ENCODE measurements at places on chromosomes 16 and 17.

- DNase-seq, result no peak
Measured at GRCh38 chr17:47733674-47734410, 806 bp downstream of the TBX21 start.

GRCh38 chr16:77511053-77511452 is 76.2 kb upstream of the ADAMTS18 start:
- no peak for DNase-seq

DNA sequence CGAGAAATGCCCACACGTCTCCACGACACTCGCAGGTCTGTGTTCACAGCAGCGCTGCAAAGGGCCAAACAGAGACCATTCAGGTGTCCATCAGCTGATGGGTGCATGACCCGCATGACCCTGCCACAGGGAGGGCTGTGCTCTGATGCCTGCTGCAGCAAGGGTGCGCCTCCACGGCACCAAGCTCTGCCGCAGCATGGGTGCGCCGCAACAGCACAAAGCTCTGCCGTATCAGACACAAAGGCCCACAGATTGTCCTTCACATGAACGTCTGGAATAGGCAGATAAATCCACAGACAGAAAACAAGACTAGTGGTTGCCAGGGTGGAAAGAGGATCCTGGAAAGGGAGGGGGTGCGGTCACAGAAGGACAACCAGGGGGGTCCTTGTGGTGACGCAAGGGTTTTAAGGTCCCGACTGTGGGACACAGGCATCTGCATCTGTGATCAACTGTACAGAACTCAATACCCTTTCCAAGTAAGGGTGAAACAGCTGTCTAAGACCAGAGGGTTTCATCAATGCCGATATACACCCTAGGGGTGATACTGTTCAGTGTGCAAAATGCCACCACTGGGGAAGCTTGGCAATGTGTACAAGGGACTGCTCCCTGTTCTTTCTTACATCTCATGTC is 121.0 kb downstream of the ANKRD11 start:
- no peak for DNase-seq

DNA sequence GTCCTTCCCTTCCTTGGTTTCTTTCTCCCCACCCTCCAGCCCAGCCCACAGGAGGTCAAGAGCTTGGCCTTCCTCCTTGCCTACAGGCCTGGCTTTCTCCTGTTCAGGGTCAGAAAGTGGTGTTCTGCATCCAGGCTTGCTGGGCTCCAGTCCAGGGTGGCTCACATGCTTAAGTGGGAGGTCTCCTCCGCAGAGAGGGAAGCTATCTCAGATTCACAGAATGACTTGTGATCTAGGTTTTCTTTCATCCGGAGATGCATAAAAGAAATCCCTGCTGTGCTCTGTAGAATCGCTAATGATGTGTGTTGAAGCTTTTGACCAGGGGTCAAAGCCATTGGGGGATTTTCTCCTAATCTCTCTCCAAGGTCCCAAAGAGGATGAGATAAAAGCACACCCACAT is 382.3 kb upstream of the EEF2KMT start:
- no peak for DNase-seq

DNA sequence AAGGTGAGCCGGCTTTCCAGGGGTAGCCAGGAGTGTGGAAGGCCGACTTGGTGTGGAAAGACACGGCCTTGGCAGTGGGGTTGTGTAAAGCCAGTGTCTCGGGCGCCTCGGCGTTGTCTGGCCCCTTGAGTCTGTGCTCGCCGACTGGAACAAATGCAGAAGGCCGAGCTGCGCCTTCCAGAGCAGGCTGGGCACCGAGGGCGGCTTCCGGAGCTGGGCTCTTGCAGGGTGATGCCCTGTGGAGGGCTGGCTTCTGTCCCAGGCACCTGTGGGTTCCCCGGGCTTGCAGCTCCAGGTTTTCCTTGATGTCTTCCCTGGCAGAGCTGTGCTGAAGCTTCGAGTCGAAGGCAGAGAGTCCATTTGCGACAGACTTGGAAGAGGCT is 8.0 kb downstream of the ZNF750 start:
- no peak for DNase-seq

GRCh38 chr17:40697297-40697696 is 6.3 kb downstream of the KRT24 start:
- DNase-seq, result no peak

DNA sequence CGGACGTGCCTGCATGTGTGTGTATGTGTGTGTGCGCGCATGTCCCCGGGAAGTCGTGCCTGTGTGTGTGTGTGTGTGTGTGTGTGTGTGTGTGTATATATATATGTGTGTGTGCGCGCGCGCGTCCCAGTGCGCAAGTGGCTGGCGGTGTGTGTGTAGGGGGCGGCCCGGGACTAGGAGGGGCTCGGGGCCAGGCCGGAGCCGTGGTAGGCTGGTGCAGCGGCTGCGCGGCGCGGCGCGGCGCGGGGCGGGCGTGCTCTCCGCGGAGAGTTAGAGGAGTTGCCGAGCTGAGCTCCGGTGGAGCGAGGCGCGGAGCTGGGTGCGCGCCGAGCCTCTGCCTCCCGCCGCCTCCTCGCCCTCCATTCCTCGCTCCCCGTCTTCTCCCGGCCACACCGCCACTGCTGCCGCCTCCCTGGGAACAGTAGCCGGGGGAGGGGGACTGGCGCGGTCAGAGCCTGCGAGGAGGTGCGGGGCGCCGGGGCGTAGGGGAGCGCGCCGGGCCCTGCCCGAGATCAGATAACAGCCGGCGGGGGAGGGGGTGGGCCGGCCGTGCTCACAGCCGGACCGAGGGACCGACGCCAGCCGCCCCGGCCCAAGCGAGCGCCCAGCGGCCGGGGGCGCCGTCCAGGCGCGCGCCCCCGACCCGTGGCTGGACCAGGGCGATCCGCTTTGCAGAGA is at the start of gene KCNJ12:
Gene KCNJ12, plus strand, starts transcription at position 277 of the 678 bp plus-strand sequence. CDS start 38,986 bp downstream, outside the sequence.
- DNase-seq, result no peak

DNA sequence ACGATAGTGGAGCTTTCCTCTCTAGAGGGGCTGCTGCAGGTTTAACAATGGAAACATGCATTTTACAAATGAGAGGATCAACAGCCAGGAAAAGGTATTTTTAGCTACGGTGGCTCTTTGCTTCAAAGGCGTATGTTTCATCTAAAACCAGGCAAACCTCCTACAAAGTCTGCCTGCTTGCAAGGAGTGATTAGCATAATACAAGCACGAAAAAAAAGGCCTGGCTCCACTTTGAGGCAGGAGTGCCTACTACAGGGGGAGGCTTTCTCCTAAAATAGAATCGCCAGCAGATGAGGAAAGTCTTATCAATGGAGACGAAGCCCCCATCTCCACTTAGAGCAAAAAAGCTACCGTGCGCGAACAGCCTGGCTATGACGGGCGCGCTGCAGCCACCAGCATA is 27.1 kb upstream of the MTSS2 start:
- no peak for DNase-seq

DNA sequence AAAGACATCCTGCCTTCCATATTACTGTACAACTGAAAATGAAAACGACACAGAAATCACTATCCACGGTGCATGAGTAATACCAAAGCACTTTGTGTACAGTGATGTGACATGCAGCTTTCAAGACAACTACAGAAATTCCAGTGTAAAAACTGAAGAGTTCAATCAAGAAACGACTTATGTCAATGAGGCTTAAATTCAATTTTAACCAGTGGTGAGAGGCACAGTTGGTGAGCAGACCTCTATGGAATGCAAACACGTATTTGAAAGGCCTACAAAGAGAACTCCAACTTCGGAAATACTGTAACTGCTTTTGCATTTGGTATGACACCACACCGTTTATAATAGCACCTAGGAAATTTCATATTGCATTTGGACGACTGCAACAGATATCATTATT is 87.6 kb downstream of the USP31 start:
- DNase-seq, result no peak

GRCh38 chr17:47605011-47605410 is 44.7 kb upstream of the KPNB1 start:
- DNase-seq, result no peak

GRCh38 chr17:36088670-36089338 is 1.1 kb downstream of the CCL3 start:
- no peak for DNase-seq

GRCh38 chr16:89319631-89319885 is 102.1 kb downstream of the ZNF778 start:
- DNase-seq, result no peak

- DNase-seq, result no peak
Measured at GRCh38 chr17:20172376-20172775, 163.2 kb downstream of the SPECC1 start.

DNA sequence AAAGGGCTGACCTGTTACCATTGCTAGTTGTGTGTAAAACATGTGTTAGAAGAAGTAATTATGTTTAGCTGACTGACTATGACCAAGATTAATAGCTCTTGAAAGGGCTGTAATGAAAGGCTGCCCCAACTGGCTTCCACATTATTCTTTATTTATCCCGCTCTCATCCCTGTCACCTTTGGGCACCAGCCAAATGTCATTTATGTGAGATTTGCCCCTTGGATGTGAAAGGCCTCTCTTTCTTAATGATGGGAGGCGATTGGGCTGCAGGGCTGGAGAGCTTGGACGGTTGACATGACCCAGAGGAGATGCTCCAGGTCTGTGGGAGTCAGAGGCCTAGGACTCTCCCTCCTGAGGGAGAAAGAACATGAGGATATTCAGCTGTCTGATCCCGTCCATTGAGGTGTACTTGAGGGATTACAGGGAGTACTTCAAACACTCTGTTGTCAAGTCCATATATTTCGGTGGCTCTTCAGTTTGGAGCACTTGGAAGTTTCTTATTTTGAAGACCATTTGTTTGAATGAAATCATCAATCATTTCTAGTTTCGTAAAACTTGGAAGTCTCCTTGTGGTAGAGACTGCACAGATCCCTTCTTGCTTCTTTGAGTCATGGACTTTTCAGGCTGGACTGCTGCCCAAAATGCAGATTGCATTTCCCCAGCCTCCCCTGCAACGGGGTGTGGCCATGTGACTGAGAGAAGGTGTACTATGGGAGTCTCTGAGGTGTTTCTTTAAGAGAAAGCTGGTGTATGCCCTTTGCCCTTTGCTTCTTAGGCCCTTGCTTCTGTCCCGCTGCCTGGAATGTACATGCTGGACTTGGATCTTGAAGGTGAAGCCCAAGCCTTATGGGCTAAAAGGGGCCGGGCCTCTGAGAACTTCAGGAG is 51.3 kb downstream of the FTO start:
- DNase-seq, result no peak

GRCh38 chr17:67311575-67311974 is 54.8 kb downstream of the PSMD12 start:
- no peak for DNase-seq

DNA sequence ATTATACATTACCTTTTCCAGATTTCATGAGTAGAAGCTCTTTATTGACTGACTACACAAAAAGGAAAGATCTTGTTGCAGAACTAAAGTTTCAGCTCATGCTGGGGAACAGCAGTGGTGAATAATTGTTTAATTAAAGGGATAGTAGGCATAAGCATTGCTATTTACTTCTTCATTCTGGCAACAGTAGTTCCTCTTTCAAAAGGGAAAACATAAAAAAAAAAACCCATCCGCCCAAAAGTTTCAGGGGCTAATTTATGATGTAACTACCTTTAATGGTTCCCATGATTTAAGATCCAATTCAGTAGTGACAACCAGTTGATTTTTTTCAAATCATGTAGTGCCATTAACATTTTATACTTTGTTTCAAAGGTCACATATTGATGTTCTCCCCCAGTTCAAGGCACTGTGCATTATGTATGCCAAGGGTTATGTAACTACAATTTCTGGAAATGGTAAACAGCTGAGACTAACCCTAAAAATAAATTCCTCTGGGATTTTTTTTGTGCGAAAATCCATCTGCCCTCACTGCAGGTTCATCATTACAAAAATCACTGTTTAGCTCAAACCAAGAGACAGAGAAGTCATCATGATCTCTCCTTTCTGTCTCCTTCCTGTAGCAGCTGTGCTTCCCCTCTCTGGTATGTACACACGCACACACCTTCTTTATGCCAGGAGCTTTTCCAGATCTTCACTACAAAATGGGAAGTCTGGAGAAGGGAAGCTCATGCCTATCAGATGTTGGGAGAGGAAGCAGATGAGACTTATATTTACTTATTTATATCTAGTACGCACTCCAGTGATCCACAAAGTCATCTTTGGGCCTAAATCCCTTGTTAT is 2.2 kb upstream of the PHLPP2 start:
- no peak for DNase-seq

DNA sequence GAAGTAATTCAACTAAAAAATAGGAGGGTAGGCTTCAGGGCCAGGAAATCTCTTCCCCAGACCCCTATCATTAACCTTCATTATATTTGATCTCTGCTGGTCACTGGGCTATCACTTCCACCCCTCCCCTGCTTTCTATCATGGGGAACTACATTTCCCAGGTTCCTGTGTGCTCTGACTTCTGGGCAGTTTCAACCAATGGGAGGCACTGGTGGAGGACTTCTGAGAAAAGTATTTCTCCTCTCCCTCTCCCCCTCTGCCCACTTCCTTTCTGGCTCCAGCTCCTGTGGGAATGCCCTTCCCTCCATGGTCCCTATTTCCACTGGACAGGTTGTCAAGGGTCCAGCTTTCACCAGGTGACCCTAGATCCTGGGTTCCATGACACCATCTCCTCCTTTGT is 364.4 kb downstream of the C16orf95 start:
- no peak for DNase-seq

Measured in MM.1S (cell line).